SW 1271 (cell line): ENCODE measurements at places on chromosomes 3 and 15.

- DNase-seq = no peak
Observed at GRCh38 chr3:156665291-156665690, 9.1 kb upstream of the TIPARP start.

- DNase-seq = no peak
Observed at GRCh38 chr3:197155046-197155445, 125.4 kb upstream of the MELTF start.

DNA sequence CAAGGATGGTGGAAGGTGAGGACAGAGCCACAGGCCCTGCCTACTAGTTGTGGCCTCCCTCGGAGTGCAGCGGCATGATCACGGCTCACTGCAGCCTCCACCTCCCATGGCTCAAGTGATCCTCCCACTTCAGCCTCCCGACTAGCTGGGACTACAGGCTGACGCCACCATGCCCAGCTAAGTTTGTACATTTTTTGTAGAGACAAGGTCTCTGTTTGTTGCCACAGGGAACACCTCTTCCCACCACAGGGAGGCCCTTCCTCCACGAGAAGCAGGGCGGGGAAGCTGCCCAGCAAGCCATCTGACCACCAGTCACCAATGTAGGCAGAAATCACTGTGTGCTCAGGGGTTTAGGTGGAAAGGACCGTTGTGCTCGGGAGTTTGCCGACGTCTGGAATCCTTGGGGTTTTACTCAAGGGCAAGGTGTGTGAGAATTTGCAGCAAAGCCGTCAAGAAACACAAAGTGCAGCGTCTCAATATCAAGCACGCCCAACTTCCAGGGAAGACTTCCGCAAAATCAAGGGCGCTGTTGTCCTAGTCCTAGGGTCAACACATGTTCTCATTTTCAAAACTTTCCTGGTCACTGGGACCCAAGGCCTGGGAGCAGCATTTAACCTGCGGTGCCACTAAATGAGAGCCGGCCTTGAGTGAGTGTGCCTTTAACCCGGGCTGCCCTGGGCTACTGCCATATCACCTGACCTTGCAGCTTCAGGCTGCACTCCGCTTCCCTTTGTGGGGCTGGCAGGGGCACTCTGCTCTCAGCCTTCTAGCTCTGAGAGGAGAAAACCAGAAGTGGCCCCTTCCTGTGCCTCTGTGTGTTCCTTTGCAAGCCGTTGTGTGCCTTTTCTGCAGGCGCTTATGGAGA lies 65.7 kb downstream of the SLC12A8 start:
- DNase-seq = no peak

GRCh38 chr15:61115241-61115640 lies 113.9 kb downstream of the RORA start:
- no peak for DNase-seq

DNA sequence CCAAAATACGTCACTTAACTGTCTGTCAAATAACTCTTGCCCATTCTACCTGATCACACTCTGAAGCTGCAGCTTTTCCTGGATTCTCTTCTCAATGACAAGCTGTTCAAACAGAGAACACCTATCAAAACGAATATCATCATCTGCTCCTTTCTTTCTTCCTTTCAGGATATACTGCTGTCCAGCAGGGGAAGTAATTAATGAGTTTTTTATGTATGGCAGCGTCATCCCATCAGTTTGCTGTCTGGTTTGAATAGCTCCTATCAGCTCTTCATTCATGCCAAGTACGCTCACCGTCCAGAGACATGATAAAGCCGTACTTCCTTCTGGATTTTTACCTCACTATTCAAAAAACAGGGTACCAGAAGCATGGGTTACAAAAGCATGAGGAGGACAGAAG lies at the start of gene CHRM5:
Gene CHRM5, plus strand, starts transcription at position 274 of the 400 bp plus-strand sequence. CDS start 94,221 bp downstream, outside the sequence.
- DNase-seq = no peak

GRCh38 chr3:42013691-42014457 lies 52.0 kb upstream of the ULK4 start:
- no peak for DNase-seq

DNA sequence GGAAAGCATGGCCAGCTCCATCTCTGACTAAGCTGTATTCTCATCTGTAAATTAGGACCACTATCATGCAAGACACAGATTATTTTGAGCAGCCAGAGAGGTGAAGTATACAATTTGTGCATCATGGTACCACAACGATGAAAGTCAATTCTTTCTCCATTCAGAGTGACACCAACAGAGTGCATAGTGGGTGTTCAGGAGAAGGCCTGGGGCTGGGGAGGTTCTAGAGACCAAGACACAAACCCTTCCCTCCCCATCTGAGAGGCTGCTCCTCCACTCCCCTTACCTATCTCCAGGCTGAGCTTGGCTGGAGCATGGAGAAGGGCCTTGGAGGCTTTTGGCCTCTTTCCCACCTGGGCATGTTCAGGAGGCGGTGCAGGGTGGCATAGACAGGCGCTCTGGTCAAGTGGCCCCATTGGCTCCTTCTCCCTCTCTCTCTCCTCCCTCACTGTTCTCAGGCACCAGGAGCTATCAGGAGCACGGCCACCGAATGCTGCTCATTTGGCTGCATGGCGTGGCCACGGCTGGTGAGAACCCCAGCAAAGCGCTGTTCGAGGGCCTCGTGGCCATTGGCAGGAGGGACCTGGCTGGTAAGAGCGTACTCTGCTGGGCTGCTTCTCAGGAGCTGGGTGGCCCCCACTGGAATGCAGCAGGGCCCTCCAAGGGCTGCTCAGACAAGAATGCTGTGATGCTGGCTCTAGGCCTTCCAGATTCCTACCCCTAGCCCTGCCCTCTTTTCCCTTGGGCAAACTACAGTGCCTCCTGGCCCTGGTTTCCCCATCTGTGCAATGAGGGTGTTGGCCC lies 37.9 kb downstream of the ANKDD1A start:
- no peak for DNase-seq

GRCh38 chr3:23915537-23916108 lies 1.2 kb downstream of the NKIRAS1 start:
- no peak for DNase-seq

- DNase-seq = no peak
Observed at GRCh38 chr3:178392511-178392926, 143.7 kb upstream of the KCNMB2 start.

GRCh38 chr3:120353463-120353862 lies 4.3 kb upstream of the LRRC58 start:
- DNase-seq = no peak

DNA sequence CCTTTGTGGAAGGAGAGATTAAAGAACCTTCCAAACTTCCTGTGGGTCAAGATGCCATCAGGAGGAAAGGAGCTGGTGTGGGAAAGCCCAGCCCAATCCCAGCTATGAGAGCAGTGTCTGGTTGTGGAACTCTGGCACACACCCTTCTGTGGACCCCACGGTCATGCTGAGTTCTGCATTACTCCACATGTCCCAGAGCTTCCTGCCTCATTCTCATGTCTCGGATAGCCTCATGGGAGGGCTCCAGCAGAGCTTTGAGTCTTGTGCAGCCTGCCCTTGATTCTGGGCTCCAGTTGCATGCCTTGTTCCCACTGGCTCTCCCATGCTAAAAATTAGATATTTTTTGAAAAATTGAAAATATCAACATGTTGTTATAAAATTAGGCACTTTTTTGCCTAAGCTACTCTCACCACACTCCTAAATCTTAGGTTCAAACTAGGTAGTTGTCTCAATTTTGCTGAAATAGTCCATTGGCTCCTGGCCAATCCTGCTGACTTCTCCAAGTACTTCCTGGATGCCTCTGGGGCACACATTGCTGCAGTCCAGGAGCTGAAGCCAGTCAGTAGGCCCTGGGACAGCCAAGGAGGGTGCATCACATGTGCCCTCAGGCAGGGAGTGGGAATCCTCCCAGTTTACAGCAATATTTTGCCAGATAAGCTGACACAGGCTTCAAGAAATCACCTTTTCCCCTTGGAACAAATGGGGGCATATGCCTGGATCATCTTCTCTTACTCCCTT lies 144.3 kb downstream of the EEFSEC start:
- no peak for DNase-seq

DNA sequence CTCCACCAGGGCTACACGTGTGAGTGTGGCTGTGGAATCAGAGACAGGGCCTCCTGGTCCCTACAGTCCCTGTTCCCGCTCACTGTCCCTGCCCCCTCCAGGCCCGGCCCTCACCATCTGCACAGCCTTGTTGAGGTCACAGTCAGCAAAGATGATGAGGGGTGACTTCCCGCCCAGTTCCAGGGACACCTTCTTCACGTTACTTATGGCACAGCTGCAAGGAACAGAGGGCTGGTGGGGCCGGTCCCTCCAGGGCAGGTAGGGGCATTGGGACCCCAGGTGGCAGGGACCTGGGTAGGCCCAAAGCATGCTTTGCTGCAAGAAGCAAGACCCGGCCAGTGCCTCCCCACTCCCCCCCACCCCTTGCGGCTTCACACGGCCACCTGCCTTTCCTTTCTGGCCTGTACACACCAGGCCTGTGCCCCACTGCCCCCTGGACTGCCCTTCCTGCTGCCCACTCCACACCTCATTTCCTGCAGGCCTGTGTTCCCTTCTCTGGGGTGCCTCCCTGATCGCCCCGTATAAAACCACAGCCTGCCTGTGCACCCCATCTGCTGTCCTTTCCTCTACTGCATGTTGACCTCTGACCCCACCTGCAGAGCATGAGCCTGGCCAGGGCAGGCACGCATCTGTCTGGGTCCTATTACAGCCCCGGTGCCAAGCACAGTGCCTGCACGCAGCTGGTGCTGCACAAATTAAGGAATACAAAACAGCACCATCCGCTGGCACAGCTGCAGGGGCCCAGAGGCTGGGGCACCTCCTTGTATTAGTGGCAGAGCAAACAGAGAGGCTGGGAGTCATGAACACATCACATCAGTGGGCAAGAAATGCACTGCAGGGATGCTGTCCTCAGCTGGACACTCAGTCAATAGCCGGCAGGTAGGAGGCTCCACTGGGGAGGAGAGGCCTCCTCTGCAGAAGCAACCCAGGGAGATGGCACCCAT lies 30.8 kb upstream of the SLC41A3 start:
- no peak for DNase-seq

DNA sequence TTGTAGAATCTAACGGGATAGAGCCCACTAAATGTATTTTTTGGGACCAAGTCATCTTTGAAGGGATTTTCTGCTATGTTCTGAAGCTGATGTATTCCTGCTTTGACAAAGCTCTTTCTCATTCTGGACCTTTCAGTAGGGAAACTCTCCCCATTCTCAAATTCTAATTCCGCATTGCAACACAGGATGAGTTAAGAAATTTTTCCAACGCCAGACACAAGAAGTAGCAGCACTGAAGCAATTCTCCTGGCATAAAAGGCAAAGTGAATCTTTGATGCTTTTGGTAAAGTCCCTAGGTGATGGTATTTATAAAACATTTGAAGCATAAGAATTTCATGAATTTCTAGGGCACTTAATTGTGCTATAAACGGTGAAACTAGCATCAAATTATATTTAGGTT lies 76.8 kb downstream of the ZPLD1 start:
- DNase-seq = no peak

DNA sequence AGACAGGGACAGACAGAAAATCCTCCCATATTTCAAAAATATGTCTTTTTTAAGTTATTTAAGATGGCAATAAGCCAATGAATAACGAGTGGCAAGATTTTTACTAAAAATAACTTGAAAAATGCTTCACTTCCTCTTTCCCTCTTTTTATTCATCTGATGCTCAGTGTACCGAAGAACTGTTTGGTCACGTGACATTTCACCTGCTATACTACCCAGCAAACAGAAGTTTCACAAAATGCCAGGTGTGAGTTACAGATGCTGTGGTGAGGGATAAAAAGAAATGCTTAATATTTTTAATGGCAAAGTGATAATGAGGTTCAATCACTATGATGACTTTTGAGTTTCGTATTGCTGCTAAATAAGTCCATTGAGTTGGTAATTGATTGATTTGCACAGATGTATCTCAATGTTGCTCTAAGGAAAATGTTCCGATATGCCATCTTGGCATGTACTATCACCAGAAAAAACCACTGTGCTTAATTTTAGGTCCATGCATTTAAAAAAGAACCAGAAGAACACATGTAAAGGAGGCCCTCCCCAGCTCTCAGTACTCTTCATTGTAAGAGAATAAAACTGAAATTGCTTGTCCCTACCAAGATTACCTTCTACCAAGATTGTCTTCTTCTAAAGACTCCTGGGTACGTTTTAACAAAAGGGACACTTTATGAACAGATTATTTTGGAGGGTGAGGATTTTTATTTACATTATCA lies 26.0 kb upstream of the SEC62 start:
- DNase-seq = no peak

DNA sequence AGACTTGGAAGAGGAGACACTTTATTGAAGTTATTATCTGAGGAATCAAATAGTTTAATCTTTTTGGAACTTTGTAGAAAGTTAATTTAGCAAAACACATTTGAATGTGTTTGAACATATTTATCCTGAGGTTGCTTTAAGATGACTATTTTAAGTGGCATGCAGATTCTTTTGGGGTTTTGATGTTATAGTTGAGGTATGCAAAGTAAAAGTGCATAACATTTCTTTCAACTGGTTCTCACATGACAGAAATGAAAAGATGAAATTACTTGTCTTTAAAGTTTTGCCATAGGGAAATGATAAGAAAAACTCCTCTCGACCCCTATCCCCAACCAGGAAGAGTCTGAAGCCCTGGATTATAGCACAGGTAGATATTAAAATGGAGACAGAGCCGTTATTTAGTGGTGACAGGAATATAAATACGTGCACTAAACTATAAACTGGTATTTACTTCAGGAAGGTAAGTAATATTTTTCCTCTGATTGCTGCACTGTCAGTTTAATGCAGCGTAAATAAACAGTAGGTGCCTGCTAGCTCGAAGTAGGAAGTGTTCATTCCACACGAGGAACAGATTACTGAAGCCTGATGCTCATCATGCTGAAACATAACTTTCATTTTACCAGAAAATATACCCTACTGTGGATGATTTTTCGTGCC lies 15.1 kb upstream of the SATB1 start:
- DNase-seq = no peak

DNA sequence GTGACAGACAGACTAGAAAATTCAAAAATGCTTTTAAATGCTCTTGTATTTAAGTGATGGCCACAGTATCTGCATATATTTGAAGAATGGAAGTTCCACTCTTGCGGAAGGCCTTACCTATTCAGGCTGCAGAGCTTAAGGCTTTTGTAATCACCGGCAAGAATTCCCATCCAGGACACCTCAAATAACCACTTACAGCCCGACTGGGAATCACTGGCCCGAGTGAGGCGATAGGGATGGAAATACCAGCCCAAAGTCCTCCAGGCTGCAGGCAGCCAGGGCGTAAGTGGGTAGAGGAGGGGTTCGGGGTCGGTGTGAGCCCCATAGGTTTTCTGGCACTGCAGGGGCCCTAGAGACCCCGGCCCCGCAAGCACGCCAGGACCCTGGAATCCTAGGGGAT lies 9.5 kb downstream of the CMTM7 start:
- DNase-seq = no peak

DNA sequence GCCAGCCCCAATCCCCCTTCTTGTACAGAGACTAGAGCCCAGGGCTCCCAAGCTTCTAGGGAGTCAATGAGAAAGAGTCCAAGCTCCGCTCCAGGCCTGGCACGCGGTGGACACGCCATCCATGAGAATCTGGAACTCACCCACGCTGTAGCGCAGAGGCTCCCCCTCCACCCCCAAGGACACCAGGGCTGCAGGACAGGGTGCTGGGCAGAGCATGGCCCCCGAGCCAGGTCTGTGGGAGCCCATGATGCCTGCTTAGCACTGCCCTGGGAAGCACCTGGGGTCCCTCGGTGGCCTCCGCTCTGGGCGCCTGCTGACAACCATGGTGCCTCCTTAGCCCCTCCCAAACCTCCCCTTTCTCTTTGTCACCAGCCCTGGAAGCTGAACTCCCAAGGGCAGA lies 28.5 kb downstream of the ACSBG1 start:
- DNase-seq = no peak
